Uterus (tissue), 4 donors: ENCODE measurements at places on chromosomes 11 and 22.

GRCh38 chr11:65867284-65868071, 5.1 kb downstream of the EFEMP2 start:
- peak; percentile 40 for DNase-seq

GRCh38 chr11:32305460-32305859, 129.9 kb downstream of the WT1 start:
- no peak for DNase-seq

GRCh38 chr11:95764267-95764898, 25.2 kb downstream of the FAM76B start:
- DNase-seq, result no peak

DNA sequence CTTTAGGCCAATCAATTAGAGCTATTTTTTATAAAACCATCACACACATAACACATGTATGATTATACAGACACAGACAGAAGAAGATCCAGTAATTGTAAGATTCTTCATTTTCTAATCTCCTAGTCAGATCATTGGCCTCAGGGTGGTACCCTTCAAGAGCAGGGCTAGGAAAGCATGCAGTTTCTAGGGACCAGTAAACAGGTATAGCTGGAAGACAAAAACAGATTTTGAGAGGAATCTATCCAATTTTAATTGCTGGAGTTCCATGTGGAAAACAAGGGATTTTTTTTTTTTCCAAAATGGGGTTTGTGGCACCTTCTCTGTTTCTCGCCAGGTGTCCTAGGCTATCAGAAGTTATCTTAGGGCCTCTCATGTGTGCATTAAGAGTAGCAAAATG, 29.6 kb downstream of the METTL15 start:
- DNase-seq, result no peak

GRCh38 chr11:130474637-130475400, 26.4 kb downstream of the ADAMTS15 start:
- DNase-seq, result no peak

GRCh38 chr11:36056160-36056751, 112.4 kb downstream of the LDLRAD3 start:
- no peak for DNase-seq

DNA sequence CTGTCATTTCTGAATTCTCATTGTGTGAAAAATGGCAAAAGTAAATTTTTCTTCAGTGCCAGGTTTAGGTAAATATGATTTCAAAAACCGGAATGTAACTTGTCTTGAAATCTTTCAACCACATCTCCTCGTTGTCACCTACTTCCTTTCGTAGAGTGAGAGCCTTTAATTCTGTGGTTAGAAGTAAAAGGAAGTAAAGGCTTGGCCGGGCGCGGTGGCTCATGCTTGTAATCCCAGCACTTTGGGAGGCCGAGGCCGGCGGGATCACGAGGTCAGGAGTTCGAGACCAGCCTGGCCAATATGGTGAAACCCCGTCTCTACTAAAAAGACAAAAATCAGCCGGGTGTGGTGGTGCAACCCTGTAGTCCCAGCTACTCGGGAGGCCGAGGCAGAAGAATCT, 29.8 kb downstream of the SGSM3 start:
- no peak for DNase-seq

- peak; percentile 92 for DNase-seq
Measured at GRCh38 chr22:31313366-31314147, 21.3 kb upstream of the PIK3IP1 start.

DNA sequence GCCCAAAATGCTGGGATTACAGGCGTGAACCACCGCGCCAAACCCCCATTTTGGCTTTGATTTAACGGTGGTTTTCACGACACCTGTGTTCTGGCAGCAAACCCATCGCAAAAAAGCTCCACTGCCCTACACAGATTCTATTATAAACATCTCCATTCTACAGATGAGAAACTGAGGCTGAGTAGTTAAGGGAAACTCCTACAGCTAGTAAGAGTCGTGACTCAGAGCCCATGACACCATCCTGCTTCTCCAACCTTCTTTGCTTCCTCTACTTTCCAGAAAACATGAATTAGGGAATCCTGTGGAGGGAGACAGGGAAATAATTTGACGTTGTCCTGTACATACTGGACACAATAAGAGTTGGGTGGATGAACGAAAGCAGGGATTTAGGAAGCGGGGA, 429 bp upstream of the SNX15 start:
- DNase-seq, result no peak

DNA sequence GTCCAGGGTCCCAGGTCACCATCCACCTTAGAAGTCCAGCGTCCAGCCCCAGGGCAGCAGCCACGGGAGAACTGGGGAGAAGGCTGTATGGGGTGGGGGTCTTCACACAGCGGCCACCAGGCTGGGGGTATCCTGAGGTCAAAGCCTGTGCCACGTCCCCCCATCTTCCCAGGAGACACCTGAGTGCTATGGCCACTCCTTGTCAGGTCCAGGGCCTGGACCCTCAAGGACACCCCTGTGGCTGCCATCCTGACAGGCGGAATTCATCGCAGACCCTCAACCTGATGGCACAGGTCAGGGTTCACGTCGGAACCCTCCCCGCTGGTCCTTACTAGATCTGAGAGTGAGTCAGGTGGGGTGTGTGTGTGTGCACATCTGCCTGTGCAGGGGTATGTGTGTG, 18.6 kb downstream of the BRSK2 start:
- DNase-seq, result no peak
